ENCODE measurements at places on chromosomes 5 and 9.

DNA sequence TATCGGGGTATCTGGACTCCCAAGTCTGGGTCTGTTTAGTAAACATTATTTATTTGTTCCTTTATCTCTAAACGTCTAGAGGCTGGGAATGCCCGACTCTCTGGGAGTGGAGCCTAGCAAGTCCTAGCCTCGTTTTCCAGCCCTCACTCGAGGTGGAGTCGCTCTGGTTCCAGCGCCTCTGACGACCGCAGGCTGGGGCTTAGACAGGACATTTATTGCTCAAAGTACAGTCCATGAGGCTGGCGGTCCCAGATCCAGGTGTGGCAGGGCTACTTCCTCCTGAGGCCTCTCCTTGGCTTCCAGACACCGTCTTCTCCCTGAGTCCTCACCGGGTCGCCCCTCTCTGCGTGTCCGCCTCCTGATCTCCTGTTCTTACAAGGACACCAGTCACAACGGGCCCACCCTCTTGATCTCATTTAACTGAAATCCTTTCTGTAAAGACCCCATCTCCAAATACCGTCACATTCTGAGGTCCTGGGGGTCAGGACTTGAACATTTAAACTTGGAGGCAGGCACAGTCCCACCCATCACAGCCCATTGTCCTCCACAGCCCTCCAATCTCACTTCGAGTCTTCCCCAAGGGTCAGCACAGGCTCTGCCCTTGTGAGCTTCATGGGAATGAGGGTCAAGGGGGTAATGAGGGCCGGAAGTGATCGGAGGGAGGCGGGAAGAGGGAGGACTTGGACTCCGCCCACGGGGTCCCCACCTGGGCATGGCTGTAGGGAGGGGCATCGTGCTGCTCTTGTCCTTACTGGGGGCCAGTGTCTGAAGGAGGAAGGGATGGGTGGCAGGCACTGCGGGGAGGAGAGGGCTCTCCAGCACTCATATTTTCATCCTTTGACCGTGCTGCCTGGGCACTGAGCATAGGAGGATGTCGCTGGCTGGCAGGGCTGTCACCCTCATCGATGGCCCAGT lies 12.2 kb upstream of the CLPTM1L start:
- no peak for DNase-seq

DNA sequence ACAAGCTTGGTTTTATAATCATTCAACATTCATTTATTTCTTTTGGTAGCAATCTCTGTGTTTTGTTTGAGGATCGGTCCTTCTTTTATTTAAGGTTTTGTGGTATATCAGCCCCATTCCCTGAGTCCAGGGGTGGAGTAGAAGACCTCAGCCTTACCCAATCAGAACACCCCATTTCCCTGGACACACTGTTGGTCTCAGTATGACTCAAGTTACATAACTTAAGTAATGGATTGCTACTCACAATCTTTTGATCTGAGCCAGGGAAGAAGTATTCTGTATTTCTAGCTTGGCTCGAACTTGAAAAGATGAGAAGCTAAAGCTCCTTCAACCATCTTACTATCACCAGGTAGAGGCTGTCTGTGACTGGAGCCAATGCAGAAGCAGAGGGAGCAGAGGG lies 175.2 kb upstream of the HAPLN1 start:
- DNase-seq = no peak

DNA sequence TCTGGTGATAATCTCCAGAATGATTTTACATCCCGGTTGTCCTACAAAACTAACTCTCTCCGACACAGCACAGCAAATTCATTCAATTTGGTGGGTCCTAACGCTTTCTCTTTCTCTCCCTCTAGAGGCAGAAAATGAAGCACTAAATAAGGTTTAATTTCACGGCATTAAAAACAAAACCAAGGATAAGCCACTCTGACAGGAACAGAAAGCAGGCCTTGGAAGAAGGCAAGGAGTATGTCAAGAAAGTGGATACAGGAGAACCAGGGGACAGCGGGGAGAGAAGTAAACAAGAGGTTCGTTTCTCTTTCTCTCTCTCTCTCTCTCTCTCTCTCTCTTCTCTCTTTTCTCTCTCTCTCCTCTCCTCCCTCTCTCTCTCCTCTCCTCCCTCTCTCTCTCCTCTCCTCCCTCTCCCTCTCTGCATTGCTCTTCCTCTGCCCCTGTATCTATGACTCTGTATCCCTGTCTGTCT lies 49.8 kb downstream of the EBF1 start:
- DNase-seq = peak; percentile 32

GRCh38 chr5:10633271-10634049 lies 69.6 kb downstream of the ANKRD33B start:
- no peak for DNase-seq

DNA sequence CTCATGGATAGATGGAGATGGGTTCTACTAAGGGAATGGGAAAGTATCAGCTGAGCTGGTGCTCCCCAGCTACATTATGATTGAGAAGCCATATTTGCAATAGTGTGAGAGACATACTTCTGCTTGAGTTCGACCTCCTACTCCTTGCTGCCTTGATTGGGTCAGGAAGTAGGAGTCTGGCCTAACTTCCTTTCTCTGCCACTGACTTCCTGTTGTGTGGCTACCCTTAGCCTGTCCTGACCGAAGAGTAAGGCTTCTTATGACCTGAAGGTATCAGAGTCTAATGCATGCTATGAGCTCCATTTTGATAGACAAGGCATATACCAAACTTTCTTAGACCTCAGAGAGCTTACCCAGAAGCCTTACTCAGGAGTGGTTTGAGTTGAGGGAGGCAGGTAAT lies 53.9 kb downstream of the OSTF1 start:
- DNase-seq = peak; percentile 85

DNA sequence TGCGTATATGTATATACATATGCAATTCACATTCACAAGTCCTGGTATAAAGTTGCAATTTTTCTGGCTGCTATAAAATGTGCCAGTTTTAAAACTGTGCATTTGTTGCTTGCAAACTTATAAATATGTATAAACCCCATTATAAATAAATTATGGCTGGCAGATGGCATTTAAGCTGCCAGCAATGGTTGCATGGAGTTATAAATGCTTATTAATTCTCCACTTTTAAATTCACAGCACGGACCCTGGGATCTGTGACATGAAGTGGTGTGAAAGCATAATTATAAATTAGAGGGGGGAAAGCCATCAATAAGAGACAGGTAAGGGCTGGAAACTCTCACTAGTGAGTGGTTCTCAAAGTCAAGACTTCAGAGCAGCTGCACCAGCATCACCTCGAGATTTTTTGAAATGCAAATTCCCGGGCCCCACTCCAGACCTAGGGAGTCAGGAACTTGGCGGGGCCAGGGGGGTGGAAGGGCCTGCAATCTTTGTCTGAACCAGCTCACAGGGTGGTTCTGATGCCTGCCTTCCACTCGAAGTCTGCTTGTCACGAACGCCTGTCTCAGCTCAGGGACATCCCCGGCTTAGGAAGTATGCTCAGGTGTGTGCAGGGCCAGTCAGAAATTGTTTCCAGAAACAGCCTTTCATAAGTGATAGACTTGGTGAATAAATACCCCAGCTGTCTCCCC lies 16.9 kb downstream of the S1PR3 start:
- no peak for DNase-seq

DNA sequence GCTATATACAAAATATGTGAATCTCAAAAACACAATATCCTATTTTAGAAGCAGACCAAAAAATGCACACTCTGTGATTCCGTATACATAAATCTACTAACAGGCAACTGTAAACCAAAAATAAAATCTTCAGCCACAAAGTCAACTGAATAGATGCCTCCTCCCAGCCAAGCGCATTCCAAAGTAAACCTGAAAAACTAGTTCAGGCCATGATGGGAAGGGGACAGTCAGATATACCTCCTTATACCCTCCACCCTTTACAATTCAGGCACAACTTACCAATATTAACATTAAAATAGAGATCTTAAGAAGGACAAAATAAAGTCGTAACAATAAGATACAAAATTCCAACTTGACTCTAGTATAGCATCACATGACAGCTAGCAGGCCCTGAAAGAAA lies 1604.5 kb upstream of the NUDT12 start:
- no peak for DNase-seq

- no peak for DNase-seq
Observed at GRCh38 chr5:73617510-73618279, 8.3 kb upstream of the ARHGEF28 start.

GRCh38 chr9:135602789-135603481 lies 36.4 kb downstream of the GLT6D1 start:
- peak; percentile 30 for DNase-seq

DNA sequence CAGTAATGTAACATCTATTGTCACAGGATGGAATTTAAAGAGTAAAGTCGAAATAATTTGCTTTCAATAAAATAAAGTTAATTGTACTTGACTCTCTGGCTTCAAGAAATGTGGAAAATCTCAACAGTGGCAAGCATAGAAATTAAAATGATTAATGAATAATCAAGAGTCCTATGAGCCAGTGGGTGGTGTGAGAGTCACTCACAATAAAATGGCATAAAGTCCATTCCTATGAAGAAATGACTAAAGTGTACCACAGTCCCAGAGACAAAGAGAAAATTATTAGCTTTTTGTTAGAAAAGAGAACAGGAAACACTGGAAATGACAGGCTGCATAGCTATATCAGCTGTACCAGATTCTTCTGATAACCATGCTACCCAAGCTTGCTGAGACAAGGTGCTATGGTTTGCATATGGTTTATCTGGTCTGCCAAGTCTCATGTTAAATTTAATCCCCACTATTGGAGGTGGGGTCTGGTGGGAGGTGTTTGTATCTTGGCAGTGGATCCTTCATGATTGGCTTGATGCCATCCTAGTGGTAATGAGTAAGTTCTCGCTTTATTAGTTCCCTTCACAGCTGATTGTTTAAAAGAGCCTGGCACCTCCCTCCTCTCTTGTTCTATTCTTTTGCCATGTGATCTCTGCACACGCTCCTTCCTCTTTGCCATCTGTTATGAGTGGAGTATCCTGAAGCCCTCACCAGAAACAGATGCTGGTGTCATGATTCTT lies 647.7 kb upstream of the ITGA1 start:
- DNase-seq = no peak
